ENCODE measurements at places on chromosomes 2 and 18.
A peak's percentile ranks its signal among the peaks of the same experiment; 100 is the strongest.

GRCh38 chr18:22436136-22436535, 18.4 kb upstream of the CTAGE1 start:
- DNase-seq, result no peak

- DNase-seq, result no peak
Measured at GRCh38 chr2:163595028-163595427, 140.8 kb downstream of the FIGN start.

DNA sequence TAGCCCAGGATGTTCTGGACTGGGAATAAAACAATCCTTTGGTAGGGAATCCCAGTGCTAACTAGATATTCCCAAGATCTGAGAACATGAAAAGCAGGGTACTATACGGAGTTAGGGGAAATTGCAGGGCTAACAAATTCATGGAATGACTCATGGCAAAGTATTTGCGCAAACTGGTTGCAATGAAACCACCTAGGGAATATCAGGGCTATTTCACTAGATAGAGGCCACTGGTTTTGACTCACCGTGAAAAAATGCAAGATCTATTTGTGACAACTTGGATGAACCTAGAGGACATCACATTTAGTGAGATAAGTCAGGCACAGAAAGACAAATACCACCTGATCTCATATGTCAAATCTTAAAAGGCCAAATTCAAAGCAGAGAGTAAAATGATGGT, 233.3 kb downstream of the MBD2 start:
- no peak for DNase-seq

DNA sequence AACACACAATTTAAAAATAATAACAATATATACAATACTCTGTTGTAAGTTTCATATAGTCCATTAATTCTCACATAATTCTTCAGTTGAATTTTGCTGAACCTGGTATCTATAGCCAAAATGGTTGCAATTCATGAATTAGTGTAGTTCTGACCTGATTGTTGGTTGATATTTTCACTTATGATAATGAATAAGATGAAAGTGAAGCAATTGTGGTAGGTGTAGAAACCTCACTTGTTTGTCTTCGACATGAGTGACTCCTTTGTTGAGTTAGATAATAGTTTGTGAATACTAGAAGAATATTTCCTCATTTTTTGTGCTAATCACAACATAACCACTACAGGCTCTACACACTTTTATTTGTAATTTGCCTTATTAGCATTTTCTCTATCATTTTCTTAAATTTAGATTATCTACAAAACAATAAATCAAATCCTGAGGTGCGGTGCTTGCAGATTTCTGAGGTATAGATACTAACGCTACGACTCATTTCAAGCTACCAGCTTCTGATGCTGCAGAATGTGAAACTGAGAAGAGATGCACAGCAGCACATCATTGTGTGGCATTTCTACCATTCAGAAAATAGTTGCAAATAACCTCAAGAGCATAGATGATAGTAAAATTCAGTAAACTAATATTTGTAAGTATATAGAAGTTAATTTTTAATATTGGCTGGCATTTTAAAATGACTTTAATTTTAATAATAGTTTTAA, 117.9 kb downstream of the KCNH7 start:
- no peak for DNase-seq

- no peak for DNase-seq
Measured at GRCh38 chr2:135072125-135072997, 20.3 kb downstream of the RAB3GAP1 start.

- no peak for DNase-seq
Measured at GRCh38 chr18:39209173-39209572, 1643.6 kb upstream of the CELF4 start.

- DNase-seq, result no peak
Measured at GRCh38 chr2:188130317-188130716, 161.4 kb upstream of the GULP1 start.

DNA sequence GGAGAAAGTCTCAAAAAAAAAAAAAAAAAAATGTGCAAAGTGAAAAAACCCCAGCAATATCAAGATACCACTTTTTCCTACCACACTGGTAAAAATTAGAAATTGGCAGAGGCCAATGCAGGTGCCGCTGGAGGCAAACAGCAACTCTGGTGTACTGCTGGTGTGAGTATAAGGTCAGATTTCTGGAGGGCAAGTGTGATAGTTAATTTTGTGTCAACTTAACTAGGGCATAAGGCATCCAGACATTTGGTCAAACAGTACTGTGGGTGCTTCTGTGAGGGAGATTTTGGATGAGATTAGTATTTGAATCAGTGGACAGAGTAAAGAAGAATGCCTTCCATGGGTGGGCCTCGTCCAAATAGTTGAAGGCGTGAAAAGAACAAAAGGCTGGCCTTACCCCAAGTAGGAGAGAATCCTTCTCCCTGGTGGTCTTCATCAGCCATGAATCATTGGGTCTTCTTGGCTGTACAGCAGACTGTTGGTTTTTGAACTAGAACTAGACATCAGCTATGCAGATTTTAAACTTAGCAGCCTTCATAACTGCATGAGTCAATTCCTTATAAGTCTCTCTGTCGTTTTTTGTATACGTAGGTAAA, 52.8 kb upstream of the FHL2 start:
- no peak for DNase-seq

- no peak for DNase-seq
Measured at GRCh38 chr2:225366731-225367130, 32.8 kb upstream of the NYAP2 start.

DNA sequence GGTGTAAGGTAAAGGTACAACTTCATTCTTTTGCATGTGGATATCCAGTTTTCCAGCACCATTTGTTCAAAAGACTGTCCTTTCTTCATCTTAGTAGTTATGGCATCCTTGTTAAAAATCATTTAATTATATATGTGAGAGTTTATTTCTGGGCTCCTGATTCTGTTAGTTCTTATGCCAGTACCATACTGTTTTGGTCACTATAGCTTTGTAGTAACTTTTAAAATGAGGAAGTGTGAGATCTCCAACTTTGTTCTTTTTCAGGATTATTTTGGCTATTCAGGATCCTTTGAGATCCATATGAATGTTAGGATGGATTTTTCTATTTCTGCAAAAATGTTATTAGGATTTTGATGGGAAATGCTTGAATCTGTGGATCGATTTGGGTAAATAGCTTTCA, 16.8 kb downstream of the ACTR3 start:
- DNase-seq, result no peak

GRCh38 chr2:175010848-175011254, 5.7 kb upstream of the CHN1 start:
- peak; percentile 92 for DNase-seq

GRCh38 chr18:65767406-65767805, 16.6 kb downstream of the CDH7 start:
- DNase-seq, result no peak

- DNase-seq, result no peak
Measured at GRCh38 chr2:198173864-198174263, 369.5 kb downstream of the PLCL1 start.

DNA sequence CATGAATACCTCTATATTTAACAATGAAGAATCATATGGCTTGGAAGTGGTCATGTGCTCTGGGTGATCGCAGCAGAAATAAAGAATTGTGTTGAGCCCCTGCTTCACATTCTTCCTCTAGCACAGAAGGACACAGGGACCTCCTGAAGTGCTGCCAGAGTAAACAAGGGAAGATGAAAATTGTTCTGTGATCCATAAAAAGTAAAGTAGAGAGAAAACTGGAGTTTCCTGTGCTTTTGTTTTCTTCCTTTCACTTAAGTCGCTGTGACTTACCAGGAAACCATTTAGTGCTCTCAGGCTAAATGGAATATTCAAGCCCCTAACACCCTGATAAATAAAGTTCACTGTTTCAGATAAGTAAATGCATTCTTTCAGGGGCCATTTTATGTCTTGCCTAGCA, 1173.6 kb upstream of the CHAC2 start:
- DNase-seq, result no peak

DNA sequence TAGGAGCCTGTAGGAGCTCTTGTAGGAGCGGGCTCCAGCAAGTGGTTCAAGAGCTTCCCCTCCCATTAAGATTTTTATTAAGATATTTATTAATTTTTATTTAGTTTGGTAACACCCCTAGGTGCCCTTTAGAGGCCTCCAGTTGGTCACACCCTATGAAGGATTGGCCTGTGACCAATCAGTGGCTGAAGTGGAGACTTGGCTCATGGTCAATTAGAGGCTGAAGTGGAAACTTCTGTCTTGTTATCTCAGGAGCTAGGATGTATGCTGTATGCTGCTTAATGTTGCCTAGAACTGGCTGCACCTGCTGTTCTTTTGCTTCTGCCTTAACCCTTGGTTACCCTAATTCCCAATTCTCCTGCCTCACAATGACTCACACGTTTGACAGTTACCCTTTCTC, 48.7 kb downstream of the DHRS9 start:
- no peak for DNase-seq

- DNase-seq, result no peak
Measured at GRCh38 chr2:170362313-170362870, 184.4 kb downstream of the MYO3B start.

DNA sequence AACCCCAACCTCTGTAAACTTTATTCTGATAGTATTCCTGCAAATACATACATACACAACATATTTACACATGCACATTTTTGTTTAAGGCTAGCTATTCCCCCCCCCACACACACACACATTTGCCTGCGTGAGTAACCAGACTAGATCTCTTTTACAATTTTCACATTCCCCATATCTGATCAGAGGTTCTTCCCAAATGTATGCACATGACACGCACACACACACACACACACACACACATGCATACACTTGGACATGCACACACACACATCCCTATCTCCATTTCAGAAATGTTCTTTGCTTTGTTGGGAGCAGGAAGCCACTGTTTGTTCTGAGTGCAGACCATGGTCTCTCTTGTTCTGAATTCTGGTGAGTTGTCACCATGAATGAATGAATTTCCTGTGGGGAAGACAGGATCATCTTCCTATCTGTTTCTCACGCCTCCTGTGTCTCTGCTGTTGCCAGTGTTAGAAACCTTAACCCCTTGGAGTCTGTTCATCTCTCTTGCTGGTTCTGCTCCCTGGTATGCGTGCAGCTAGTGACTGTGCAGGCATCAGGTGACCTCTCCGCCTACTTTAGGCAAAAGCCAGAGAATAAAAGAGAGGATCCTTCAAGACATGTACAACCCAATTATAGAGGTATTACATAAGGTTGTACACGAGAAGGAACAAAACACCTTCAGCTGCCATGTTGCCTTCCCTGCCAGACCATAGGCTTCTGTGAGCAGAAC, 251.0 kb upstream of the RAB12 start:
- DNase-seq, result no peak

DNA sequence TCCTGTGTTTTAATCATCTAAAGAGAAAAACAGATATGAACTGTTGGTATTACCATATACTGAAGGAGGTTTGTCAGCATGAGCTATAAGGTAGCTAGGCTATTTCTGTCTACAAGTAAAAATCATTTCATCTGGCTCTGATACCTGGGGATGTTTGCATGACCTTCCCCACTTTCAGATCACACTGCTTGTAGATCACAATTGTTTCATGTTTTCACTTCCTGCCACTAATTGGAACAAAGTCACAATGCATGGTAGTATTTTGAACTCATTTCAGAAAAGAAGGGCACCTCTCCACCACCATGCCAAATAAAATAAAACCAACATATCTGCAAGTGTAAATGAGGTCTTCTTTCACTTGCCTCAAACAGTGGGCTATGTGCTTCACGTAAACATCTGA, 37.8 kb downstream of the NYAP2 start:
- no peak for DNase-seq

- no peak for DNase-seq
Measured at GRCh38 chr2:31239593-31240177, 5.7 kb downstream of the EHD3 start.

DNA sequence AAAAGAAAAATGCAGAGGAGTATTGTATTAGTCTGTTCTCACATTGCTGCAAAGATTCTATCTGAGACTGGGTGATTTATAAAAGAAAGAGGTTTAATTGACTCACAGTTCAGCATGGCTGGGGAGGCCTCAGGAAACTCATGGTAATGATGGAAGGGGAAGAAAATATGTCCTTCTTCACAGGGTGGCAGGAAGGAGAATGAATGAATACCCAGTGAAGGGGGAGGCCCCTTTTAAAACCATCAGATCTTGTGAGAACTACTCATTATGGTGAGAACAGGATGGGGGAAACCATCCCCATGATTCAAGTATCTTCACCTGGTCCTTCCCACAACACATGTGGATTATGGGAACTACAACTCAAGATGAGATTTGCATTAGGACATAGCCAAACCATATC, 9.1 kb upstream of the PLCL1 start:
- no peak for DNase-seq

Measured in NCI-H1105 treated with DMSO at 0.1 percent for 48 hours (cell line).